ENCODE measurements at places on chromosomes 13 and 19.

DNA sequence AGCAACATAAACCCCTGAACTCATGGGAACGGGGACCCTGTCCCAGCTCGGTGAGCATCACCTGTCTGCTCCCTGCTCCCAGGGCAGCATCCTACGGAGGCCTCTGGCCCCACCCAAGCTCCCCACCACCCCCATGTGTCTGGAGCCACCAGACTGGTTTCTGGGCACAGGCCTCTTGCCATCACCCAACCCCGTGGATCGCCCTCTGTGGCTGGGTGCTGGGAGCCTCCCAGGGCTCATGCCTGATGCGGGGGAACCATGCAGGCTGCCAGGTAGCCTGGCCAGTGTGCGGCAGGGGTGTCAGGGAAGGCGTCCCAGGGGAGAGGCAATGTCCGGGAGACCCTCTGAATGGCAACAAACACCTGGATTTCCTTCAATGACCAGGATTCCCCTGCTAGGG lies 2.7 kb downstream of the MICOS13 start:
- DNase-seq, result no peak

DNA sequence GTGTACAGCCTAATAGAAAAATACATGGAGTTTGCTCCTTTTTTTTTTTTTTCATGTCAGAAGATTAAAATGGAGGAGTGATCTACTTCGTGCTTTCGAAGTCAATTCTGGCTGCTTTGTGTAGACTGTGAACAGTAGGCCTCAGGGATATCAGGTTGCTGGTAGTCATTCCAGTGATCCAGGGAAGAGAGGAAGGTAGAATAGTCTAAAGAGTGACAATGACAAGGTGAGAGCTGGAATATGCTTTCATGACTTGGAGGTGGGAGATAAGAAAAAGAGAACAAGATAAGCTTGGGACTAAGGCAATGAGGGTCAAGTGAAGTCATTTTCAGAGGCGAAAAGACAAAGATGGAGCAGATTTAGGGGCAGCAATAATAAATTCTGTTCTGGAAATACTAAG lies 111.3 kb upstream of the MIR17HG start:
- DNase-seq, result no peak

GRCh38 chr19:5313307-5313706 lies 27.3 kb downstream of the PTPRS start:
- DNase-seq, result no peak

GRCh38 chr13:71906448-71906847 lies 39.4 kb upstream of the DACH1 start:
- no peak for DNase-seq

DNA sequence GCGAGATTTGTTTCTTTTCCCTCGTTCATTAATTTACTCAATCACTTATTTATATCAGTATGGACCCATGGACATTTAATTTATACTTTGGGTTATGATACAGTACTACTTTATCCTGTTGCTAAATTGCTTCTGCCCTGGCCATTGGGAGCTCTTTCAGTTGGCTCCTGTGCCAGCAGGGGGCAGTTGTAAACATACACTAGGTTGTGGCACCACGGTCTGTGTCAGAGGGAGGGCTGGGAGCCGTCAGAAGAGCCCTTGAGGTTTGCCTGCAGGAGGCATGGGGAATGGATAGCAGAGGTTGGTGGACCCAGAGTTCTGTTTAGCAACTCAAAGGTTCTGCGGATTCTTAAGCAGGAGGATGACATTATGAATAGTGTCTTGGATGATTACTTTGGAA lies 94.3 kb downstream of the ERCC5 start:
- DNase-seq, result no peak

- peak; percentile 90 for DNase-seq
Observed at GRCh38 chr19:41308450-41309179, 1.4 kb upstream of the CCDC97 start.

DNA sequence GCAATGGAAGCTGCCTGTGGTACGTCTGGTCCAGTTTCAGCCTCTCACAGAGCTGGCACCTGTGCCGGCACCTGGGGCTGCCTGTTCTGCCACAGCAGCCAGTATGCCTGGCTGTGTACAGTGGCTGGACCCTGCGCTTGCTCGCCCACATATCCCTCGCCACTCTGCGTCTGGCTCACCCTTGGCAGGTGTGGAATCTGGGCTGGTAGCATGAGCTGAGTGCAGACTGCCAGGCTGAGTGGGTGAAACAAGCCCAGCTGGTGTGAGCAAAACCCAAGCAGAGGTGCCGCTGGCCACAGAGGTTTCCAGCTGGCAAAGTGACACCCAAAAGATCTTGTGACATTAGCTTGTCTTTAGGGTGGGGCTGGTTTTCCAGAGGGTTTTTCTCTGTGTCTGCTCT lies 80.7 kb downstream of the ING1 start:
- DNase-seq, result no peak

DNA sequence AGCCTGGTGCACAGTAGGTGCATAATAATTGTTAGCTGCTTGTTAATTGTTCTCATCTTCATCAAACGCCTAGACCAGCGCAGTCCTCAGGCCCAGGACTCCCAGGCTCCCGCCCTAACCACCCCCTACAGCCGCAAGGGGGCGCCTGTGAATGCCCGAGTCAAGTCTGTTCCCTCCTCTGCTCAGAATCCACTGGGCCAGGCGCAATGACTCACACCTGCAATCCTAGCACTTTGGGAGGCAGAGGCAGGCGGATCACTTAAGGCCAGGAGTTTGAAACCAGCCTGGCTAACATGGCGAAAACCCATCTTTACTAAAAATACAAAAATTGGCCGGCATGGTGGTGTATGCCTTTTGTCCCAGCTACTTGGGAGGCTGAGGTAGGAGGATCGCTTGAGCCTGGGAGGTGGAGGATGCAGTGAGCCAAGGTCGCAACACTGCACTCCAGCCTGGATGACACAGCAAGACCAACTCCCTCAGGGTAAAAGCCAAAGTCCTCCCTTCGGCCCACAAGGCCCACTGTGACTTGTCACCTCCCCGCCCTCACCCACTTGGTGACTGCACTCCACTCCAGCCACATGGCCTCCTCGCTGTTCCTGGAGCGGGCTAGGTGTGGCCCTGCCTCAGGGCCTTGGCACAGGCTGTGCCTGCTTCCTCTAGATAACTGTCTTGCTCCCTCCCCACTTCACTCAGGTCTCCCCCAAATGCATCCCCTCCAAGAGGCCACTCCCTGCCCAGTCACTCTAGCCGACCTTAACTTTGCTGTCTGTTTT lies 9.1 kb downstream of the ZNF653 start:
- peak; percentile 63 for DNase-seq

- DNase-seq, result no peak
Observed at GRCh38 chr13:108034909-108035410, 180.4 kb downstream of the LIG4 start.

DNA sequence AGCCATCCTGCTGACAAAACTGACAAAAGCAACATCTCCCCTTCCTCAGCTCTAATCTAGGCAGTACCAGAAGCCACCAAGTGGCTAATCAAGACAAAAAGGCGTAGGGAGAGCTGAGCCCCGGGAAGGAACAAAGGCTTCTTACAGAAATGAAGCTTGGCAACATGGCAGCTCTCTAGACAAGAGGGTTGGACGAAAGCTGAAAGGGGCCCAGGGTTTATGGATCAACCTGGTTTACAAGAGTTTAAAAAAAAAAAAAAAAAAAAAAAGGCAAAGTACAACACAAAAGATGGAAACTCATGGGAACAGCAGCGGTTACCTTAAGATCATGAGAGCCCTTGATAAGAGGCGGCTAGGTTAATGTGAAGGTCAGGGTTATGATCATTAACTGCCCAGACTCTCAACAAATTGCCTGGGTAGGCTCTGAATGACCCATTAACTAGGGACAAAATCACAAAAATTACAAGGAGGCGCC lies 14.0 kb downstream of the ZC3H4 start:
- DNase-seq, result no peak

- no peak for DNase-seq
Observed at GRCh38 chr13:58500938-58501337, 869.4 kb downstream of the PCDH17 start.

- DNase-seq, result no peak
Observed at GRCh38 chr13:94433055-94433961, 46.2 kb downstream of the DCT start.

DNA sequence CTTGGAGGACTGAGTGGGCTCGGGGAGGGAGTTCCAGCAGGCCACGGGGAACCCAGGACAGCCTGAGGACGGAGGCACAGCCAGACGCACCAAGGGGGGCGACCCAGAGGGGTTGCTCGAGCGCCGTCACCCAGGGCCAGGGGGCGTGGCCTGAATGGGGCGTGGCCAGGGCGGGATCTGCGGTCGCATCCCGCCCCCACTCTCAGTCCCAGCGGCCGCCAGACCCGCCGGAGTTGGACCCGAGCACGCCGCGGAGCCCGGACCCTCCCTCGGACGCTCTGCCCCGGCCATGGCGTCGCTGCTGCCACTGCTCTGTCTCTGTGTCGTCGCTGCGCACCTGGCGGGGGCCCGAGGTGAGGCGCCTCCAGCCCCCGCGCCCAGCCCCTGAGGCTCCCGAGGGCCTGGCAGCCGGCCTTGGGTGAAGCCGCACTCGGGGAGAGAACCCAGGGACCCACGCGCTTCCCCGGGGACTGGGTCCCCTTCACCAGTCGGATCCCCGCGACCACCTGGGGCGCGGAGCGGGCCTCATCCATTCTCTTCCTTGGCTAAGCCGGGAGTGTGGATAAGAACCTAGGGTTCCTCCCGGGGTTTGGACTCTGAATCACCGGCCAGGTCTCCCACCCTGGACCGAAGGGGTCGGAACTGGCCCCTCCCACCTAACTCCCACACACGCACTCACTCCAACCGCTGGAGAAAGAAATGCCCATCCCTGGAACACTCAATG lies at the start of gene CILP2:
Gene CILP2 (plus strand): TSS at position 205 of the 724 bp plus-strand sequence. CDS start 85 bp downstream, at position 290.
- no peak for DNase-seq

GRCh38 chr19:46574533-46574932 lies 26.6 kb upstream of the CALM3 start:
- peak; percentile 75 for DNase-seq

- no peak for DNase-seq
Observed at GRCh38 chr19:49468199-49468598, 5.8 kb upstream of the FLT3LG start.
